Putamen (tissue), 1 donor: ENCODE measurements at places on chromosomes 3 and 15.

DNA sequence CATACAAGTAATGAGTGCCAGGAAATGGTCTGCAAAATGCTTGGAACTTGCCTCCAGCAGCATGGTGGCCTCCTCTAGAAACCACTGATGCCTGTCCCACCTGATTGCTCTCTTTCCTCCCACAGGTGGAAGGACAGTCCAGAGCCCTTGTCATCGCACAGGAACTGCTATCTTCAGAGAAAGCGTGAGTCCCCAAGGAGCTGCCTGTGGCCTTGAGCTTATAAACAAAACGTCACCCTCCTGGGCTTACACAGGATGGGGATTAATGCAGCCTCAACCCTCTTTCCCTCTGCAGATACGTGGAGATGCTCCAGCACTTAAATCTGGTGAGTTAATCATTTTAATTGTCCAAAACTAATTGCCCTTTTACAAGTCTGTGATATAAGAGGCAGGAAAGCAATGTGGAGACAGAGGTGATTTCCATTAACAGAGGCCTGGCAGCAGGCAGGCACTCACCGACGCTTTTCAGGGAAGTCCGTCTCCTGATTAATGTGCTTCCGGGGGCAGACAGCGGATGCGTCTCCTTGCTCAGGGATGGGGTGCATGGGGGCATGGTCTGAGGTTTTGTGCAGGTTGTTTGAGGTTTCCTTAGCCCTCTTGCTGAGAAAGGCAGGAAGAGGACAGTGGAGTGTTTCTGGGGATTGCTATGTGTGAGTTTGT is 61.8 kb downstream of the FGD5 start:
- no peak for DNase-seq

DNA sequence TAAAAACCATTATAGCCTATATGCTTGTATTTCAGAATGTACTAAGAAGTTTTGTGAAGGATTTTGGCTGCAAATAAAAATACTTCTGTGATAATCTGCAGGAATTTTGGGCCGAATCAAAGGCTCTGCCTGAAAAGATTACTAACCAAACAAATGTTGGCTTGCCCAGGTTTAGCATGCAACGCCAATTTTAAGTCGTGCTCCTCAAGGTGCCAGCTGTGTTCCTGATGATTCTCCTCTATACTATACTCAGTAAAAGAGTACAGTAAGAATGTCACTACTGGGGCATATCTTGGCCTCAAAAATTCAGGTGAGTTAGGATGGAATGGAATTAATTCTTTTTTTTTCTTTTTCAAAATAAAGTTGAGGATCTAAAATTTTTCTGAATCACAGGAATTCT is 150.8 kb upstream of the TSPAN3 start:
- no peak for DNase-seq

- DNase-seq = peak; percentile 11
These were observed 39.5 kb upstream of the FMN1 start for GRCh38 chr15:33234020-33234461.

- DNase-seq = no peak
These were observed 31.0 kb downstream of the FSTL1 start for GRCh38 chr3:120419797-120420196.
